ENCODE measurements at places on chromosomes 4 and X.

DNA sequence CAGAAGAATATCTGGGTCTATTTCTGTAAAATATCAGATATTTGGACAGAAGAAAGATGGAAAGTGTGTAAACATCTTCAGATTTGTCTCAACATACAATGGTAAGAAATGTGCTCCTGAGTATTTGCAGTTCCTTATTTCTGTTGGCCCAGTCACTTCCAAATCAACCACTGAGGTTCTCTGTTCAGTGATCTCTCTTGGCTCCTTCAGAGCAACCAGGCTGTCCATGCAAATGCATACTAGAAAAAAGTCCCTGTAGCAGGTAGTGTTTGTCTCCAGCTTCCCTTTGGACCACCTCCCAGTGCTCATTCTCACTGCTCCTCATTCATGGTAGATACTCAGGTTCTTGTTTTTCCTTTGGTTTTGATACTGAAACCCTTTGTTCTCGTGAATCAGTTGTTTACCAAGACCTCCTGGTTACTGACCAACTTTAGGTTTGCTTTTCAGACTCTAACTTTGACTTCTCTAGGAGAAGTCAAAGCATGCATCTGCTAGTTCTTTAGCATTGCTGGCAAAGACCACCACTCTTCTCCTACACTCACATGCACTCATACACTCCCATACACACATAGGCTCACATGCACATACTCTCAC, 28.8 kb downstream of the ASIC5 start:
- no peak for DNase-seq

DNA sequence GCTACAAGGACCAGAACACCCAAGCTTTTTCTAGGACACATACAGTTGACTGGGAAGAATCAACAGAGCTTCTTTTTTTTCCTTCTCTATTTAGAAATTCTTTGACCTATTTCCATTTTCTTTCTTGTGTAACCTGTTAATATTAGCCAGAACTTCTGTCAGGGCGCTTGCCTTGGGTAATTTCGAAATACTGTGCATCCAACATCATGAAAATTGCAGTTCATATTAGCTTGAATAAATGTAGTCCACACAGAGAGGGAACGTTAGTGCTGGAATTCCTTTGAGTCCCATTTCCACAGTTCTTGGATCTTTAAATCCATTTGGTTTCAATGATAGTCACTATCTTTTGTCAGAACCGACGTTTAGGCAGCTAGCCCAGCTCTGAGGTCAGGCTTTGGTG, 141.8 kb downstream of the MXRA5 start:
- DNase-seq, result no peak

GRCh38 chr4:17265653-17266052, 246.2 kb downstream of the QDPR start:
- DNase-seq, result no peak

DNA sequence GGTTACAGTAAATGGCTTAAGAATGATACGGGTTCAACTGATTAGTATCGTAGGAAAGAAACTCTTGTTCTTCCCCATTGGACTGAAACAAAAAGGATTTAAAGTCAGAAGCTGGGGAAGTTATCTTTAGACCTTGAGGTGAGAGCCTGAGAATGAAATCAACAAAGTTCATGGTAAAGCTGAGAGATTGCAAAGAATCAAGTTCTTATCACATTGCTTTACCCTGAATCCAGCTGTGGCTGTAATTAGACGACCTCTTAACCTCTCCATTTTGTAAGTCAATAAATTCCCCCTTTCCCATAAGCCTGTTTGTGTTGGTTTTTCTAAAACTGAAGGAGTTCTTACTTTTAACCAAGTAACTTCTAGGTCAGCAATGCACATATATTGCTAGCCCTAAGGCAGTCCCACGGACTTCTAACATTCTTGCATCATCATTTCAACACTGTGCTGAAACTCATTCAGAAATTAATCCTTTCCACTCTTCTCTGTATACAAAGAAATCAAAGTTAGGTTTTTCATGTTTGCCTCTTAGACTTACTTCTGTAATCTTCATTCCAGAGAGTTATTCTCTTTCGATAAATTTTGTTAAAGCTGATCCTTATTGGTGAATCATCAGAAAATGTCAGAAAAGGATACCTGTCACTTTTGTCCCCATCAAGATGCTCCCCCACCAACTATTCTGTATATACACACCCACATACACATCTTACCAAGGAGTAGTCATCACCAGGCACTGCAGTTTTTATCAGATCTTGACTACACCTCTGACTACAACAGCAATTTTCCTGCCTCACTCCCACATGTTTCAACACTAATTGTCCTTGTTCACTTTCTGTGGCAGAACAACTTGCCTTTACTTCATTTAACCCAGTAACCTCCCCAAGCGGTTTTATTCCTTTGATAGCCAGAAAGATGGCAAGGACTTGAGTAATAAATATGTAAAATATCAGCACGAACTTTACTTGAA, 77.9 kb upstream of the STK26 start:
- DNase-seq, result no peak

DNA sequence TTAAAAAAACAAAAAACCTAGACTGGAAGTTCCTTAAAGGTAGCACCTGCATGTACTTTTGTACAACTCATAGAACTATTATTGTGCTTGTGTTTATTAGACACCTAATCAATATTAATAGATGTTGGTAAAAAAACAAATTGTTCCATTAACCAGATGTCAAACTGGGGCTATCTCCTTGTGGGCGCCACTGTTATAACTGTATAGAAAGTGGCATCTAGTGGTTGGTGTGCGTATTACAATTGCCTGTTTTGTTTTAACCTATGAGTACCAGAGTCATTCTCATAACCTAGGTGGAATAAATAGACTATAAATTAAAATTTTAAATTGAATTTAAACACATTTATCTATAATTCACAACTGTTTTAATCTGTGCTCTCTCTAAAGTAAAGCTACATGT, 97.4 kb downstream of the COL4A5 start:
- no peak for DNase-seq
